ENCODE measurements at places on chromosomes 1 and 21.
A peak's percentile ranks its signal among the peaks of the same experiment; 100 is the strongest.

- DNase-seq = no peak
Measured at GRCh38 chr21:42887326-42887725, 5.8 kb upstream of the NDUFV3 start.

GRCh38 chr1:171137580-171137979 is 46.9 kb downstream of the FMO3 start:
- DNase-seq = no peak

GRCh38 chr1:5594056-5594956 is 397.9 kb downstream of the NPHP4 start:
- no peak for DNase-seq

GRCh38 chr1:232558954-232559353 is 71.0 kb downstream of the SIPA1L2 start:
- DNase-seq = no peak

- no peak for DNase-seq
Measured at GRCh38 chr1:90834354-90834885, 117.3 kb upstream of the BARHL2 start.

- DNase-seq = no peak
Measured at GRCh38 chr21:34097442-34097841, 24.1 kb downstream of the MRPS6 start.

GRCh38 chr1:226002667-226003501 is 3.7 kb upstream of the SDE2 start:
- no peak for DNase-seq

DNA sequence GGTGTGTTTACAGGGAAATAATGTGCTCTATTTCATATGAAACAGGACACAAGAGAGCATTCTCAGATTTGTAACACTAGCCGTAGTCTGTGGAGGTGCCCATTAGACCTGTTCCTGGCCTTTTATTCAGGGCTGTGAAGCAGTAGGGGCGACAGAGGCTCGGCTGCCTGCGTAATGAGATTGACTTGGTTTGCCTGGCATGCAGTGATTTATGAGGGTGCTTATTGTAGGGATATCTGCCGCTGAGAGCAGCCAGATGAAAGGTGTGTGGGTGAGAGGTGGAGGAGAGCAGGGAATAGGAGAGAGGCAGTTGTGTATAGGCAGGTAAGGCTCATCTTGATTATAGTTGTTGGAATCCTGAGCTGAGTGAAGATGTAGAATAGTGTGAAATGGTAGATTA is 51.3 kb downstream of the DNAJC6 start:
- no peak for DNase-seq

- peak; percentile 59 for DNase-seq
Measured at GRCh38 chr1:212760126-212760823, 31.3 kb downstream of the NSL1 start.

GRCh38 chr1:111404588-111404987 is 22.9 kb downstream of the OVGP1 start:
- DNase-seq = no peak

- DNase-seq = no peak
Measured at GRCh38 chr1:1109743-1110142, 6.1 kb downstream of the C1orf159 start.

- DNase-seq = no peak
Measured at GRCh38 chr1:87572891-87573290, 244.2 kb downstream of the LMO4 start.

GRCh38 chr1:151593730-151594129 is 18.1 kb upstream of the SNX27 start:
- no peak for DNase-seq

DNA sequence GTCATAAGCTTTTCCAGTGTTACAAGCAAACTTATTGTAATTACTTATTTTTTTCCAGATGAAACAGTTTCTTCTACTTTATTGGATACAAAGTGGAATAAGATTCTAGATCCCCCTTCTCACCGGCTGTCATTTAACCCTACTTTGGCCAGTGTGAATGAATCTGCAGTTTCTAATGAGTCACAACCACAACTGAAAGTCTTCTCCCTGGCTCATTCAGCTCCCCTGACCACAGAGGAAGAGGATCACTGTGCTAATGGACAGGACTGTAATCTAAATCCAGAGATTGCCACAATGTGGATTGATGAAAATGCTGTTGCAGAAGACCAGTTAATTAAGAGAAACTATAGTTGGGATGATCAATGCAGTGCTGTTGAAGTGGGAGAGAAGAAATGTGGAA is 95.5 kb downstream of the ZFYVE9 start:
- DNase-seq = no peak

DNA sequence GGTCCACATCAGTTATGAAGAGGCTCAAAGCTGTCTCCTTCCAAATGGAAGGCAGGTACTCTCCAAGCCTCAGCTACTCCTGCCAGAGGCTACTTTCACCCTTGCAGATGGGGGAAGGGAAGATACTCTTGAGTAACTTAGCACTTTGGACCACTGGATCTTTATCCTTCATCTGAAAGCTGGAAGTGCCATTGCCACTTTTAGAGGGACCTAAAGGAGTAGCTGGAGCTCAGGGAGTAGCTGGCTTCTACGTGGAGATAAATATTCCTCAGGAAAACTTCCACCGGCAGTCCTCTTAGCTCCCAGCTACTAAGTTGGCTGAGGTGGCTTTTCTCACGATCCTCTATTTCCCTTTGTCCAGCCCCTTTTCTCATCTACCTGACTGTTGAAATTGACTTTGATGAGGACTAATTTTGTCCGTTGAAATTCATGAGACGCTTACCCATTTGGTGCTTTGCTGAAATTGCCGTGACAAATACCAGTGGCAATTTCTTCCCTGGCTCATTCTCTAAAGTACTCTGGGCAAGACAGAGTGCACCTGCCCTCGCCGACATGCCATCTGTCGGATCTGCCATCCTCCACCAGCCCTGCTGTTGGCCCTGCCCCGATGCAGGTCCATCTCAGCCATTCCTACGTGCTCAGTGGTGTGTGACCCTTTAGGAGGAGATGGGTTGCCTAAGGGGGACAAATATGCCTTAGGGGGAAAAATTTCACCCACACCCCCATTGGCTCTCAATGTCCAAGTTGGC is 13.6 kb downstream of the IGSF21 start:
- no peak for DNase-seq

DNA sequence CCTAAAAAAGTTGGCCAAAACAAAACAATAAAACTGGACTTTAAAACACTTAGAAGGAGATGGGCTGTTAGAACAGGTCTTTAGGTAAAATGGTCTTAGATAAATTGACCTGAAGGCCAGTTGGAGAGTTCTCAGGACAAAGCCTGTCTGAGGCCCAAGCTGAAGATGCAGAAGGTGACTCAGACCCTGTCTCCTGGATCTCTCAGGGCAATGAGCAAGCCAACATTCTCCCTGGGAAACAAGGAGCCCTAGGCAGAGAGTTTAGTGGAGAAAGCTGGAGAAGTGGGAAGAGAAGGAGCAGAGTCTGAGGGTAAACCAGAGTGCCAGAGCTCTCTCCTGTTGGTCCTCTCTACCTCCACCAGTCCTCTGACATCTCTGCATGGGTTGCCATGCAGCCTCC is 70.1 kb downstream of the FCRL5 start:
- DNase-seq = no peak

DNA sequence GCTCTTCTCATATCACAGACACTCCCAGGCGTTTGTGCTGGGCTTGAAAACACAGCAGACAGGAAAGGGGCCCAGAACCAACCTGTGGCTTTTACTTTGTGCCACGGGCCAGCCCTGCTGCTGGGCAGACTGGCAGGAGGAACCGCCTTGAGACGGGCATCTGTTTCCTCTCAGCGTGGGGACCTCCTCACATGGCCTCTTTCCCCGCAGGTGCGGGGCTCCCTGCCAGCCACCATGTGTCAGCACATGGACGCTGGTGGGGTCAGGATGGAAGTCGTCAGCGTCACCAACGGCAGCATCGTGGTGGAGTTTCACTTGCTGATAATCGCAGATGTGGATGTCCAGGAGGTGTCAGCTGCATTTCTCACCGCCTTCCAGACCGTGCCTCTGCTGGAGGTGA is 47.8 kb downstream of the UMODL1 start:
- DNase-seq = peak; percentile 87

GRCh38 chr1:90074566-90074965 is 79.7 kb downstream of the ZNF326 start:
- no peak for DNase-seq

DNA sequence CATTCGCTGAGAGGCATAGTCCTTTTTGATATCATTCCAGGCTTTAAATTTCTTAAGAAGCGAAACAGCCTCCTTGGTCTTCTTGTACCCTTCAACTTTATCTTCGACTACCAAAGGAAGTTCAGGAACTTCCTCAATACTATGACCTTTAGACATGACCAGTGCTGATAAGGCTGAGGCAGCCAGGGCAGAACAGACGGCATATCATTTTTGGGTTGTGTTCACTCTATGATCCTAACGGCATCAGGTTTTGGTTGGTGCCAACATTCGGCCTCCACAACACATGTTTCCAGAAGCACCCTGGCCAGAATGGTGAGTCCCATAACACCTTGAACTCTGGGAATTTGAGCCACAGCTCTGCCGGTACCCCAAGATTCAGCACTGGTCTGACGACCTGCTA is 31.4 kb upstream of the MYOC start:
- DNase-seq = no peak

DNA sequence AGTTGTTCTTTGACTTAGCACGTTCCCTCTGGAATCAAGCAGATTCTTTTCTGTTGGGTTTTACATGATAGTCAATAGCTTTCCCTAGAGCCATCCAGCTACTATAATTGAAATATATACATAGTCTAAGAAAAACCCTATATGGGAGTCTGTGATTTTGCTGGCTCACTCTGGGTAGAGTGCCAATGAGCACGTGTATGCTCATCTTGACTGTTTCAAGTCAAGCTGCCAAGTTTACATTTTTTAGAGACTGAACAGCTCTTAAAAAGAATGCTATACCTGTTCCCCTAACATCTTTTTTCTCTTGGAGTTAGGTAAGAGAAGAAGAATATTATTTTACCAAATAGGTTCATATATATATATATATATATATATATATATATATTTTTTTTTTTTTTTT is 182.8 kb upstream of the NRIP1 start:
- no peak for DNase-seq

- no peak for DNase-seq
Measured at GRCh38 chr1:50418600-50419109, 4.6 kb downstream of the DMRTA2 start.
